ENCODE measurements at places on chromosomes 3 and 15.

- DNase-seq: no peak
These were observed 420.2 kb downstream of the SI start for GRCh38 chr3:164658125-164658524.

GRCh38 chr3:113829576-113830354 is 8.8 kb upstream of the GRAMD1C start:
- no peak for DNase-seq

- DNase-seq: no peak
These were observed 8.1 kb upstream of the CLDN11 start for GRCh38 chr3:170410428-170411029.

GRCh38 chr15:53328341-53328740 is 431.1 kb downstream of the WDR72 start:
- DNase-seq: no peak

DNA sequence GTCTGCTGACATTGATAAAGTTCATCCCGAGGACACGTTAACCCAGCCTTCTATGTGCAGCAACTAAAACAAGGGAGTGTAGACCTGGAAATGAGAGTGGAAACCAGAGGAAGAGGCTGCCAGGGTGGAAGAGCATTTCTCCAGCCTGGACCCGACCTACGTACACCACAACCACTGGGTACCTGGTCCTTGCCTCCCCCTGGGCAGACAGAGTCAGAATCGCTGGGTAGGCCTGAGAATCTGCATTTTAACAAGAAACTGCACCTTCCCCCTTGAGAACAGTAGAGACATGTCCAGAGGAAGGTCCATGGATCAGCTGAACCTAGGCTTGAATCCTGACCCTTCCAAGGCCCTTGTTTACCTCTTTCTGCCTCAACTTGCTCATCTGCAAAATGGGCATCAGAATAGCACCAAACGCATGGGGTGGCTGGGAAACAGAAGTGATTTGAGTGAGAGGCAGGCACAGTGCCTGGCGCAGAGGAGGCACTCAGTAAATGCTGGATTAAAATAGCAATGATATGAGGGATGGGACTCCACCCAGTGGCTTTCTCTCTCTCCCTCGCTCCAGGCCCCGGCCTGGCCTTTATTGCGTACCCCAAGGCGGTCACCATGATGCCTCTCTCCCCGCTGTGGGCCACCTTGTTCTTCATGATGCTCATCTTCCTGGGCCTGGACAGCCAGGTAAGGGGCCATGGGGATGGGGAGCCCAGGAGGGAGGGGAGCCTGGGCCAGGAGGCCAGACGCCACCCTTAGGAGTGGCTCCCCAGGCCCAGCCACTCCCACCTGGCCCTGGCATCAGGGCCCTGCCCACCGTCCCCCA is 66.9 kb upstream of the SLC6A1 start:
- peak; percentile 38 for DNase-seq

GRCh38 chr3:157650172-157650571 is 147.0 kb upstream of the VEPH1 start:
- DNase-seq: no peak

- DNase-seq: no peak
These were observed 672 bp downstream of the TFRC start for GRCh38 chr3:196081002-196081833.

DNA sequence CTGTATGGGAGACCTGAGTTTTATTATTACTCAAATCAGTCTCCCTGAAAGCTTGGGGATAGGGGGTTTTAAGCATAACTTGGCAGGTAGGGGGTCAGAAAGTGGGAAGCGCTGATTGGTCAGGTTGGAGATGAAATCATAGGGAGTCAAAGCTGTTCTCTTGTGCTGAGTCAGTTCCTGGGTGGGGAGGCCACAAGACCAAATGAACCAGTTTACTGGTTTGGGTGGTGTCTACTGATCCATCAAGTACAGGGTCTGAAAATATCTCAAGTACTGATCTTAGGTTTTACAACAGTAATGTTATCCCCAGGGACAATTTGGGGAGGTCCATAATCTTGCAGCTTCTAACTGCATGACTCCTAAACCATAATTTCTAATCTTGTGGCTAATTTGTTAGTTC is 17.8 kb upstream of the IQCF6 start:
- DNase-seq: no peak
